A549 treated with CpdA at 1 μM for 4 hours (cell line): ENCODE measurements at places on chromosomes 13 and 19. TPM values are rescaled to one million over a fixed set of nuclear protein-coding genes. Genes with fewer than 3 reads are reported as not detected.

Gene STOML3
- total RNA-seq, result not detected in 5 replicates

Gene KCNC3
- 1.2 to 1.8 TPM (median 1.3 TPM) in 5 replicates for total RNA-seq

Gene MBD3L2
- not detected in 5 replicates for total RNA-seq

Gene ZNF525
- 0.26 to 0.82 TPM (median 0.38 TPM) in 5 replicates for total RNA-seq

Gene RUBCNL
- total RNA-seq, result 0.07 to 0.11 TPM in 2 of 5 replicates, not detected in the others

Gene ZNF85
- 0.11 to 0.30 TPM (median 0.14 TPM) in 3 of 5 replicates, not detected in the others for total RNA-seq

Gene ZNF177
- total RNA-seq, result 0.36 to 1.1 TPM (median 0.92 TPM) in 5 replicates

Gene SNRPD2
- total RNA-seq, result 757 to 952 TPM (median 803 TPM) in 5 replicates

Gene RNF17
- total RNA-seq, result not detected in 5 replicates

Gene FFAR2
- total RNA-seq, result 0.06 TPM in 1 of 5 replicates, not detected in the others

Gene KLK7
- total RNA-seq, result 0.03 TPM in 1 of 5 replicates, not detected in the others

Gene TMED1
- 25.8 to 31.9 TPM (median 29.8 TPM) in 5 replicates for total RNA-seq

Gene KLC3
- total RNA-seq, result 0.53 to 0.78 TPM (median 0.72 TPM) in 5 replicates

Gene CGB5
- 0.54 to 1.6 TPM (median 1.5 TPM) in 5 replicates for total RNA-seq

Gene UBE2L5
- not detected in 5 replicates for total RNA-seq

Gene KLF12
- 1.6 to 2.7 TPM (median 2.1 TPM) in 5 replicates for total RNA-seq

Gene TNNT1
- total RNA-seq, result 115 to 148 TPM (median 126 TPM) in 5 replicates

Gene IFT88
- total RNA-seq, result 9.4 to 12.5 TPM (median 9.5 TPM) in 5 replicates

Gene SLITRK6
- 0.33 to 0.97 TPM (median 0.38 TPM) in 5 replicates for total RNA-seq

Gene OR4F17
- total RNA-seq, result not detected in 5 replicates

Gene SHFL
- total RNA-seq, result 7.2 to 8.7 TPM (median 8.0 TPM) in 5 replicates

Gene CYP4F2
- 0.07 to 0.49 TPM (median 0.21 TPM) in 4 of 5 replicates, not detected in the other for total RNA-seq

Gene CLEC17A
- not detected in 5 replicates for total RNA-seq

Gene PLEKHF1
- 7.2 to 11.2 TPM (median 10.0 TPM) in 5 replicates for total RNA-seq

Gene CYP2S1
- 24.4 to 29.1 TPM (median 28.3 TPM) in 5 replicates for total RNA-seq

Gene ARHGAP35
- 23.9 to 32.0 TPM (median 29.7 TPM) in 5 replicates for total RNA-seq

Gene RAB3A
- 0.63 to 1.1 TPM (median 0.78 TPM) in 5 replicates for total RNA-seq

Gene GNA15
- total RNA-seq, result 0.05 to 0.17 TPM (median 0.12 TPM) in 3 of 5 replicates, not detected in the others

Gene WASF3
- total RNA-seq, result 0.08 to 0.21 TPM (median 0.14 TPM) in 5 replicates

Gene SIGLEC12
- total RNA-seq, result not detected in 5 replicates

Gene CBLC
- total RNA-seq, result not detected in 5 replicates

Gene CCNA1
- total RNA-seq, result 0.32 to 0.54 TPM (median 0.38 TPM) in 5 replicates

Gene CEBPA
- total RNA-seq, result 4.8 to 8.9 TPM (median 7.5 TPM) in 5 replicates

Gene RFPL4AL1
- not detected in 5 replicates for total RNA-seq

Gene IL17D
- 0.98 to 1.4 TPM (median 1.1 TPM) in 5 replicates for total RNA-seq

Gene C19orf81
- 4.4 to 11.2 TPM (median 9.5 TPM) in 5 replicates for total RNA-seq

Gene PSG3
- total RNA-seq, result 0.10 to 0.17 TPM (median 0.17 TPM) in 3 of 5 replicates, not detected in the others

Gene DPF1
- total RNA-seq, result 2.9 to 4.9 TPM (median 4.2 TPM) in 5 replicates

Gene PNMA8A
- 10.0 to 11.8 TPM (median 11.4 TPM) in 5 replicates for total RNA-seq

Gene DACH1
- total RNA-seq, result not detected in 5 replicates

Gene ADGRE3
- not detected in 5 replicates for total RNA-seq

Gene TMEM255B
- total RNA-seq, result 0.61 to 0.91 TPM (median 0.67 TPM) in 5 replicates

Gene SH2D3A
- 12.0 to 14.8 TPM (median 13.3 TPM) in 5 replicates for total RNA-seq

Gene LILRB1
- 0.02 TPM in 1 of 5 replicates, not detected in the others for total RNA-seq

Gene ZNF497
- total RNA-seq, result 0.85 to 1.9 TPM (median 1.6 TPM) in 5 replicates

Gene CACNG7
- total RNA-seq, result 6.8 to 10.8 TPM (median 9.6 TPM) in 5 replicates

Gene PEAK3
- total RNA-seq, result not detected in 5 replicates

Gene CALR3
- total RNA-seq, result 0.03 to 0.30 TPM (median 0.15 TPM) in 3 of 5 replicates, not detected in the others

Gene MYO16
- 0.02 to 0.13 TPM (median 0.08 TPM) in 5 replicates for total RNA-seq
